ENCODE measurements at places on chromosomes 4 and X. TPM values are rescaled to one million over a fixed set of nuclear protein-coding genes. Genes with fewer than 3 reads are reported as not detected.

Gene CENPVL3
- not detected for total RNA-seq

Gene XAGE1A
- not detected for total RNA-seq

Gene CT83
- not detected for total RNA-seq

Gene MAGED4B
- total RNA-seq, result 2.6 TPM

Gene UGT2A3
- not detected for total RNA-seq

Gene HPSE
- total RNA-seq, result 30.4 TPM

Gene PABPC1L2B
- total RNA-seq, result not detected

Gene KIF4A
- total RNA-seq, result 34.0 TPM

GRCh38 chrX:105299286-105299685, 78.8 kb upstream of the TEX13A start:
- DNase-seq, result no peak
- H3K36me3 ChIP-seq, result no peaks in the 10 kb centered on the region
- no peak overlapping the region for H3K4me3 ChIP-seq
- H3K4me1 ChIP-seq, result no peaks in the 10 kb centered on the region
- no peak overlapping the region for H3K27ac ChIP-seq

DNA sequence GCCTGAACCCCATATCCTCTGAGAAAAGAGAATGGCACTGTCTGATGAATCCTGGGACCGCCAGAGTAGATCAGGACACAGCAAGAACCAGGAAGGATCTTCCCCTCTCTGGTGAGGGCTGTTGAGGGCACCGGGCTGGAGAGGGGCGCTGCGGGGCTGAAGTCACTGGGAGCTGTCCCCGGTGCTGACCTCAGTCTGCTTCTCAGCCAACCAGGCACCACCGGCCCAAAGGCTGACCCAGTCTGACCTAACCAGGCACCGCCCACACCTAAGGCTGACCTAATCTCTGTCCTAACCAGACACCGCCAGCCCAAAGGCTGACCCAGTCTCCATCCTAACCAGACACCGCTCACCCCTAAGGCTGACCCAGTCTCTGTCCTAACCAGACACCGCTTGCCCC, 82.8 kb downstream of the CPZ start:
- H3K4me1 ChIP-seq, result no peaks in the 10 kb centered on the region
- DNase-seq, result no peak
- no peak overlapping the region for H3K4me3 ChIP-seq

DNA sequence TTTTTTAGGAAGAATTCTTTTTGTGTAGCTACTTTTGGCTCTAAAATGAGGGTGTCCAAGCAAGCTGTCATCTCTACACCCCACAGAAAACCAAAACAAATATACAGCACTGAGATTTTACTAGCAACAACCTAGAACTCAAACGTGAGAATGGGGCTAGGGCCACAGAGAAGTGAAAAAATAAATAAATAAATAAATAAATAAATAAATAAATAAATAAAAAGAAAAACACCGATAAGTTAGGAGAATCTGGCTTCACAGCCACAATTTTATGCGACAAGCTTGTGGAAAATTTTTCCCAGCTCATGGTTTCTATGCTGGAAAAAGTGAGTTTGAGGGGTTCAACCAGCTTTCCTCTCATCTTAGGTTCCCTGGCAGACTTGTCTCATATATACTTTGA, 324.6 kb upstream of the TACR3 start:
- H3K4me3 ChIP-seq, result no peak overlapping the region
- H3K27ac ChIP-seq, result no peak overlapping the region
- no peaks in the 10 kb centered on the region for H3K27me3 ChIP-seq
- H3K4me1 ChIP-seq, result no peaks in the 10 kb centered on the region

DNA sequence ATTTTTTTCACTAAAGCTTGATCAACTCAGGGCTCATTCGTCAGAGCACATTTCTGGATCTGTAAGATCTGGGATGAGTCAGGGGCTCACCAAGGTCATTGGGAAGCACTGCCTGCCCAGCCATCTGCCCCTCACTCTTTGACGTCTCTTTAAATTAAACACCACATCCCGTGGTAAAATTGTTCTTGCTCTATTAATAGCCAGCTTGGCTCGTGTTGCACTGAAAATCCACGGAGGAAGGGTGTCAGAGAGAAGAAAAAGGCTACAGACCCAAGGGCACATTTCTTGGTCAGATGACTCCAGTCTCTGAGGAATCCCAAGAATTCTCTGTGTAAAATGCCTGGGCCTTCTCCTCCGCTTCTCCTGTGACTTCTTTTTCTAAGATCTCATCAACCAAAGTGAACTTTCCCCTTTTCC, 45.7 kb upstream of the GATB start:
- no peak overlapping the region for H3K27ac ChIP-seq
- DNase-seq, result no peak
- H3K27me3 ChIP-seq, result no peaks in the 10 kb centered on the region
